Fibroblast of pulmonary artery (primary cell): ENCODE measurements at places on chromosomes 7 and 10.

DNA sequence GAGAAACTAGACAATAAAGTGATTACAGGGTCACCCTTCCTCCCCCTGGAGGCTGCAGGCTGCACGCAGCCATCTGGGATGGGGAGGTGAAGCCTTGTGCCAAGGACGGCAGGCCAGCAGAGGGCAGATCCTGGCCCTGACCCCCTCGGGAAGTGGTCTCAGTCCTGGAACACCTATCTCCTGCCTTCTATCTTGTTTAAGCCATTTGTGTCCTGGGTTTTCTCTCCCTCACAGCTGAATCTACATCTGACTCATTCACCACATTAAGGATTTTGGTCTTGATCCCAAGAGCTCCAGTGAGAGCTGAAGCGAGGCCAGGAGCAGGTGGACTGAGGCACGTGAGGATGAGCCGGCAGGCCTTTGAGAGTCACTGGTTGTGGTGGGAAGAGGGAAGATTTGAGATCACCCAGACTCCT, 16.4 kb upstream of the PARP12 start:
- DNase-seq, result peak; percentile 31

- no peak for DNase-seq
These were observed 55.7 kb upstream of the MKX start for GRCh38 chr10:27801171-27801785.

- DNase-seq, result no peak
These were observed 622.0 kb downstream of the TYW1 start for GRCh38 chr7:67618556-67619162.

GRCh38 chr7:7554649-7555575, 11.8 kb upstream of the MIOS start:
- no peak for DNase-seq

DNA sequence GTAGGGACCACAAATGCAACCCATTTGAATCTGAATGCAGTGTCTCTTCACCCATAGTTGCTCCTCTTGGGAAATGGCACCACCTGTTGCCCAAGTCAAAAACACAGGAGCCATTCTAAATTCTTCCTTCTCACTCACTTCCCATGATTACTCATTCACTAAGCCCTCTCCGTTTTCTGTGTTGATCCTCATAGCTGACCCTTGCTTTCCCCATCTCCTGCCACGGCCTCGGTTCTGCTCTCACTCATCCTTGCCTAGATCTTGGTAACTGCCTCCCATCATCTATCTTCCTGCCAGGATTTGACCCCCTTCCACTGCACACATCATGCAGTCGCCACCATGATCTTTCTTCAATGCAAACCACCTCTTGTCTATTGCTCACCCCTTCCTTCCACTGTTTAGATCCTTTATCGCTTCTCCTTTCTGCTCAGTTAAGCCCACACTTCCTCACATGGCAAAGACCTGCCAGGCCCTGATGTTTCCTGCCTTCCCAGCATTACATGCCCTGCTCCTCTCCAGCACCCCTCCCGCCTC, 19.0 kb upstream of the CPN1 start:
- peak; percentile 32 for DNase-seq

- no peak for DNase-seq
These were observed 1214.8 kb downstream of the SORCS1 start for GRCh38 chr10:105949721-105950120.

GRCh38 chr10:101631821-101632475, 43.8 kb downstream of the DPCD start:
- DNase-seq, result peak; percentile 6

DNA sequence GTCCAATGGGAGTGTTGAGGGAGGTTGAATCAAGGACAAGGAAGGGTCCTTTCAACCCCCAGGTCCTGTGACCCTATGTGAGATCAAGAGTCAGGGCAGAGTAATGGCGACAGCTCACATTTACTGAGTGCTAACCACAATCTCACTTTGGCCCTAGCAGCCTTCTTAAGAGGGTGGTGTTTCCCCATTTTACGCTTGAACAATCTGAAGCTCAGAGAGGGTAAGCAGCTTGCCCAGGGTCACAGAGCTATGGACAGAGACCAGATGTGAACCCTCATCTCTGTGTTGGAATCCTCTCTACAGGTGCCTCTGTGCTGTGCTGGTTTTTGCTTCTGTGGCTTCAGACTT, 102.0 kb downstream of the GRK5 start:
- DNase-seq, result no peak

DNA sequence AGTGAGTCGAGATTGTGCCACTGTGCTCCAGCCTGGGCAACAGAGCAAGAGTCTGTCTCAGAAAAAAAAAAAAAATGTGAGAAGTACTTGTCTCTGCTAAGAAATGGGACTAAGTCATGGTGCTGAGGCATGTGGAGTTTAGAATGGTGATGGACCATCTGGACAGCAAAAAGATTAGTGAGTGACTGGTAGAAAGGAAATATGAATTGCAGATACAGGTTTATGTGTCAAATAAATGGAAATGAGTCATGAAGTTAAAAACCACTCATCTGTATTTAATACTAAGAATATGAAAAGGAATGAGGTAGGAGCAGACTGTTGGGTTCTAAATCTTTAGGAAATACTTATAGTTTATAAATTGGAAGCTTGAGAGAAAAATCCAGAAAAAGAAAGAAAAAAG, 625.7 kb upstream of the ANKRD30A start:
- no peak for DNase-seq

- no peak for DNase-seq
These were observed 16.2 kb downstream of the RBP3 start for GRCh38 chr10:47364366-47364765.

- no peak for DNase-seq
These were observed 41.4 kb upstream of the MPP7 start for GRCh38 chr10:28343987-28344895.

- no peak for DNase-seq
These were observed 89.8 kb upstream of the ANLN start for GRCh38 chr7:36299823-36300341.

- no peak for DNase-seq
These were observed 173.0 kb upstream of the ADCY1 start for GRCh38 chr7:45401155-45401554.
